Liver (tissue), 10 donors: ENCODE measurements at places on chromosomes 4 and X. TPM values are rescaled to one million over a fixed set of nuclear protein-coding genes. Genes with fewer than 3 reads are reported as not detected.

DNA sequence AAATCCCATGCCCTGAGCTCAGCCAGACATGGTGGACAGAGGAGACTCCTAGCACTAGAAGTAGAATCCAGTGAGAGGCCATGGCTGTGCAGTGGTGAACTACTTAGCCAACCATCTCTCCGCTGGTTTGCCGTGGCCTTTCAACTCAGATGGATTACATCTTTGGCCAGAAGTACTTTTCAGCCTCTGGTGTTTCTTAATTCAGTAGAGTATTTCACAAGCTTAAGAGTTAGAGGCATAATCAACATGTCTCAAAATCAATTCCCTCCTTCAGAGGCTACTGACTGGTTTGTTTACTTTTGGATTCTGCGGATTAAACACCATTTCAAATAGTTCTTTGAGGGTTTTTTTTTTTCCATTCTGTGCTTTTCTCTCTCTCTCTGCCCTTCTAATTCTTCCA lies 91.1 kb upstream of the PGRMC2 start:
- no peak for DNase-seq

DNA sequence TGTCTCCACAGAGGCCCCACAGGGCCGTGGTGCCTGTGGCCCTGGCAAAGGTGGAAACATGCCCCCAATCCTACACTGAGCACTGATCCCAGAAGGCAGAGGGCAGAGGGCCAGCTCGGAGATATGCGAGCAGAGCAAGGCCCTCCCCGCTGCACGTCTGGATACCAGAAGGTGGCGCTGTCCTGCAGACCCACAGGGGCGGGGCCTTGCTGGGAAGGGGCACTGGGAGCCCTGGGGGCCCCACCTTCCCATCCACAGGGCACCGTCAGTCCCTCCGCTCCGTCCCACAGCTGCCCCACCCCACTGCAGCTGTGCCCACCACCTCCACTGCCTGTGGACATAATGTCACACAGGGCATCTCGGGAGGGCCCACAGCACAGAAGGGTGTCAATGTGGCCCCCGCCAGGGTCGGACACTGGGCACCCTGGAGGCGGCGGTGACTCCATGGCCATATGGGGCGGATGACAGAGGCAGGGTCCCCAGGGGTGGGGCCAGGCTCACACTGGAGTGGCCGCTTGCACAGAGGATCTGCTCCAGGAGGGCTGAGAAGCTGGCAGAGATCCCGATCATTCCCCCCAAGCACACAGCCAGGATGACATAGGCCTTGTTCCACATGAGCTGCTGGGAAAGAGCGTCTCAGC lies 4.8 kb downstream of the SLC49A3 start:
- DNase-seq = no peak

DNA sequence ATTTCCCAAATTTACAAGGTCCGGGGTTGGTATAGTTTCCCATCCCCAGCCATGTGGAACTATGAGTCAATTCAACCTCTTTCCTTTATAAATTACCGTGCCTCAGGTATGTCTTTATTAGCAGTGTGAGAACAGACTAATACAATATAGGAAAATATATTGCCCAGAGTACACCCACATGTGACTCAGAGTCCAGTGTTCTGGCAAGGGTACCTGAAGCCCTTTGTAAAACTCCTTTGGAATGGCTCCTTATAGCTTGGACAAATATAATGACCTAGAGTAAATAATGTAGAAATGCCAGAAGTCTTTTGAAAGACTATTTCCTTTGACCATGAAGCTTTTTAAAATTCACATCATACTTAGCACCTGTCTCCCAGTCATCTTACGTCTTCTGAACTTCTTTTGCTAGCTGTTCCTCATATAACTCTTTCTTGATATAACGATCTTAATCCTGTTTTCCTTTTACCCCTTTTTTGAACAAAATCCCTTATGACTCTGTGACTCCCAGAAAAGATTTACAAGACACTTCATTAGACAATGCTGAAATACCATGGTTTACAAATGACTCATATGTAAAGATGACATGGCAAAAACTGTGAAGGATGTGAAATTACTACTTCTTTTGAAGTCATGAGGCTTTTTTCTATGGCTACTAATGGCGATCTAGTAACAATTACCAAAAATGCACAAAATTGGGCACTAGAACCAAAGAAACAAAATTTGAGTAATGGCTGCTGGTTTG lies 408.9 kb downstream of the NAP1L3 start:
- no peak for DNase-seq

Gene MAGEA8
- not detected for polyA plus RNA-seq

Gene NEUROG2
- polyA plus RNA-seq = not detected
